ENCODE measurements at places on chromosomes 3 and 15.

- DNase-seq = no peak
These were observed 2.3 kb downstream of the VWA5B2 start for GRCh38 chr3:184231671-184232070.

DNA sequence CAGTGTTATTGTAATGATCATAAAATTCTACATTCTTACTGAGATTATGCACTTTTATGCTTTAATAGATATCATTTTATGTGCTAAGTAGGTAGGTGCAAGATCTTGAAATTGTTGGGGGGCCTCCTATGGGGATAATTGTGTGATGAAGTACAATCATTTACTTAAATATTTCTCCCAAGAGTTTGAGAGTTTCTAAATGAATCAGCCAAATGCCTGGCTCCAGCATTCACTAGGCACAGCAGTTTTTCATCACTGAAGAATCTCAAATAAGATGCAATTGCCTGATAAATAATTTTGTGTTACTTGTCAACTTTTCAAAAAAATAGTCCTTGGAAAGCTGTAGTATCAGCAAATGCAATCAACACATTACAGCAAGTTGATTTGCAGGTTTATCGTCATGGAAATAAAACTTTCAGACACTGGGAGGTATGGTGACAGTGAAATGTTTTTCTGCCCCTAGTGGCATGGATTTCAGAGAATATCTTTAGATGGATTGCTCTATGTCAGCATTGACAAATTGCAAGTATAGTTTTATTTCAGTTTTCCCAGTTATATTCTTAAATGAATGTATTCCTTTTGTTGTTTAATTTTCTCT lies 167.1 kb downstream of the NEK11 start:
- DNase-seq = no peak

GRCh38 chr15:39495871-39496840 lies 84.7 kb upstream of the THBS1 start:
- no peak for DNase-seq

DNA sequence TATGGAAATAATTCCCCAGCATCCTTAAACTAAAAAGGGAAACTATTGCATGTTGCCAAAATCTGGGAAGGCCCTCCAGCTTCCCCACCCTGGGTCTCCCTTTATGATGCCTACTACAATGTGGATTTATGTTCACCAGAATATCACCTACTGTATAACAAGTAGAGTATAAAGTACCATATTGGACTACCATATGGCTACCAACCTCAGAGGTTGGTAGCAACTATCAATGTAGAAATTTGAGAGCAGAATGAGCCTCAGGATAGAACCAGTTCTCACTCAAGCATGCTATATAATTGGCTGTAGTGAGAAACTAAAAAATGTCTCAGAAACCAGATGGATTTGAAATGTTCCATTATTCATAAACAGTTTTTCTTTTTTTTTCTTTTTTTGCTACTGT lies 918.4 kb downstream of the MCTP2 start:
- no peak for DNase-seq

DNA sequence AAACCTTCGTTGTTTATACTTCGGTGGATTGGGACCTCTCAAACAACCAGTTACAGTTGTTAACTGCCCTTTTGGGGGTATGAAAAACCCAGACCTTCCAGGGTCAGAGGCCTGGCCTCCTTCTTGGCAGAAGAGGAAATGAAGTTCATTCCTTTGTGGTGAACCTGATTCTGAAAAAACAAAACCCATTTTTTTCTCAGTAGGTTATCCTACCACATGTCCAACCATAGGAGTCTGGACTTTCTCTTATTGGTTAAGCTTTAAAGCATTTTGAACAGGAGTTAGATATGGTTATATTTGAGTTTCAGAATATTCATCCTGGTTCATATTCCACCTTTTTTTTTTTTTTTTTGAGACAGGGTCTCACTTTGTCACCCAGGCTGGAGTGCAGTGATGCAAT lies 7.2 kb upstream of the LACTB start:
- no peak for DNase-seq

DNA sequence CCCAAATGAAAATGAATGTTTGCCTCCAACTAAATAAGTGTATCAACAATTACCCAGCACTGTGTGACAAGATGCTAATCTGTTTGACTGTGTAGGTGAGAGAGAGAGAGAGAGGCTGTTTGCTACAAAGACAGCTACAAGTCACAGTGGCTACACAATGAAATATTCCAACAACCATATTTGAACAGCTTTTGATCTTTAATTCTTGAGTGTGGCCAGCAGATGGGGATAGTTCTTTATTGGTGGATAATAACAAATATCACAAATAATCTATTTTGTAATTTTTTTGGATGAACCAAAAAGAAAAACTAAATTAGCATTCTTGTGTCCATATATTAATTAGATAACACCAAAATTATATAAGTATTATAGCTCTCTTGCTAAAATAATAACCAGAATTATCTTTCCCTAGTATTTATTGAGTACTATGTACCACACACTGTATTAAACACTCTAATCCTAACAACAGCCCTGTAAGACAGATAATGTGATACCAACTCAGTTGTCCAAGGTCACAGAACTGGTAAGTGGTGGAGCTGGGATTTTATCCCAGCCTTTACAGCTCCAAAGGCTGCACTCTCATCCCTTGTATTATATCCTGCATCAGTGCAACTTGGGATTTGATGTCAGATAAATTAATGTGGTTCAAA lies 61.9 kb upstream of the C3orf80 start:
- DNase-seq = no peak

DNA sequence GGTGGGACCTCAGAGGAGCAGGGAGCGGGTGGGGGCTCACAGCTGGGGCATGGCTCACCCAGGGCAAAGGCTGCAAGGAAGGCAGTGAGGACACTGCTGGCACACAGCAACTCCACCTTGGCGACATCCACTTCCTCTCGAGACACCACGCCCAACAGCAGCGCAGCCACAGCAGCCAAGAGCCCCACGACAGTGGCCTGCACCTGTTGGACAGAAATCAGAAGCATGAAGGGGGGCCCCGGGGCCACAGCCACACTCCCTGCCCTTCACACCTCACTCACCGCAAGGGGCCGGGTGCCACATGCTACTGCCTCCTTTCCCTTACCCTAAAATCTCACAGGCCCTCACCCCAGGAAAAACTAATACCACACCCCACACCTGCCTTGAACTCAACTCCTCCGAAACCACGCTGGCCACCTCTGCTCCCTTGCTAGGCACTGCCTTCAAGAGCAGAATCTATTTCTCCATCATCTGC lies 57.3 kb downstream of the ROPN1B start:
- no peak for DNase-seq

- DNase-seq = no peak
These were observed 66.1 kb upstream of the ITGA11 start for GRCh38 chr15:68498076-68498475.

DNA sequence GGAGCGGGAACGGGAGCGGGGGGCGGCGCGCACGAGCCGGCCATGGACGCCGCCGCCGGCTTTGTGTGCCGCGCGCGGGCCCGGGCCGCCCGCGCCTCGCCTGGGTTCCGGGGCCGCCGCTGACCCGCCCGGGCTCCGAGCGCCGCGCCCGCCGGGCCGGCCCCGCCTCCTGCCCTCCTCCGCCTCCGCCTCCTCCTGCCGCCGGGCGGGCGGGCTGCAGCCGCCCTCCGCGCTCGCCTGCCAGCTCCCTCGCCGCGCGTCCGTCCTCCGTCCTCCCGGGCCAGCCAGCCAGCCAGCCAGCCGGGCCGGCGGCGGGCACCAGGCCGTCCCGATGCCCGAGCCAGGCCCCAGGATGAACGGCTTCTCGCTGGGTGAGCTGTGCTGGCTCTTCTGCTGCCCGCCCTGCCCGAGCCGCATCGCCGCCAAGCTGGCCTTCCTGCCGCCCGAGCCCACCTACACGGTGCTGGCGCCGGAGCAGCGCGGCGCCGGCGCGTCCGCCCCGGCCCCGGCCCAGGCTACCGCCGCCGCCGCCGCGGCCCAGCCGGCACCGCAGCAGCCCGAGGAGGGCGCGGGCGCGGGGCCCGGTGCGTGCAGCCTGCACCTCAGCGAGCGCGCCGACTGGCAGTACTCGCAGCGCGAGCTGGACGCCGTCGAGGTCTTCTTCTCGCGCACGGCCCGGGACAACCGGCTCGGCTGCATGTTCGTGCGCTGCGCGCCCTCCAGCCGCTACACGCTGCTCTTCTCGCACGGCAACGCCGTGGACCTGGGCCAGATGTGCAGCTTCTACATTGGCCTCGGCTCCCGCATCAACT lies at the start of gene ABHD17C:
Gene ABHD17C, plus strand, starts transcription at position 212 of the 812 bp plus-strand sequence. Its CDS starts 120 bp downstream, at position 332.
- peak; percentile 43 for DNase-seq

GRCh38 chr3:16148783-16149182 lies 25.7 kb upstream of the GALNT15 start:
- DNase-seq = no peak

DNA sequence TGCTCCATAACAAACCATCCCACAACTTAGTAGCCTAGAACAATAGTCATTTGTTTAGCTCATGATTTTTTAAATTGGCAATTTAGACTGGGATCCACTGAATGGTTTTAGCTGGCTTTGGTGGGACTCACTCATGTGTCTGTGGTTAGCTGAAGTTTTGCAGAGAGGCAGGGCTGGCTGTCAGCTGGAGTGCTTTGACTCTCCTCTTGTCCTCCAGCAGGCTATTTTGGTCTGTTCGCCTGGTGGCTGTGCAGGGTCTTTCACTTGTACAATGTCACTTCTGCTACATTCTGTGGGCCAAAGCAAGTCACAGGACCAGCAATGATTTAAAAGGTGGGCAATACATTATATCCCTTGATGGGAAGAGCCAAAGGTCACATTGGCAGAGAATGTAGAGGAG lies 1146.5 kb downstream of the ROBO2 start:
- DNase-seq = no peak

DNA sequence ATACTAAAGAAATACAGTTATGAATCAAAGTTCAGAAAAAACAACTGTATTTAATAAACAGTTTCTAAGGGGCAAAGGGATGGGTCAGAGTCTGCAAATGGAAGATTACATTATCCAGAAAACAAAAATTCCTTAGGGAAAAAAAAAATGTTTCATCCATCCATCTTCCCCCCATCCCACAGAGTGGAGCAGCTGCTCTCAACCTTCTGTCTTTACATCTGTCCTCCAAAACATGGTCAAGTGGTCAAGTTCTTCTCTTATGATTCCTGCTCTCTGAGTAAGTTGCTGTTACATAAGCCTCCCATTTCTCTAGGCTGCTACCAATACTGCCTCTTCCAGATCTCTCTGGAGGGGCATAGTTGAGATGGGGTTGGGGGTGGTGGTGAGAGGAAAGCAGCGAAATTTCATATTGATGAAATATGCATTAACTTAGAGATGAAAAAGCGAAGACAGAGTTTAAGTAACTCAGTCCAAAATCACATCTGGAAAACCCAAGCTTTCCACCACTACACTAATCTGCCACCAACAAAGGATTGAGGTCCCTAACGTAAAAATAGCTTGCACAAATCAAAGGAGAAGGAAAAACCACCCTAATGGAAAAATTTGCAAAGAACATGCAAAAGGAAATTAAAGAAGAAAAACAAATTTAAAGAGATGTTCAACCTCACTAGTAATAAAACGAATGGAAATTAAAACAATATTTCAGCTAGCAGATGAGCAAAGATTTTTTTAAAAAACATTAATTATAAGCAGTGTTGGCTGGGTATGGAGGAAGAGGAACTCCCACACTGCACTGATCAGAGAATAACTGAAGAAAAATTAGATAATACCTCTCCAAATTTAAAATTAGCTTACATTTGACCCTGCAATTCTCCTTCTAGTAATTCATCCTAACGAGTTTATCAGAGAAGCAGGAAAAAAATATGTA lies 109.5 kb downstream of the ST8SIA2 start:
- no peak for DNase-seq

DNA sequence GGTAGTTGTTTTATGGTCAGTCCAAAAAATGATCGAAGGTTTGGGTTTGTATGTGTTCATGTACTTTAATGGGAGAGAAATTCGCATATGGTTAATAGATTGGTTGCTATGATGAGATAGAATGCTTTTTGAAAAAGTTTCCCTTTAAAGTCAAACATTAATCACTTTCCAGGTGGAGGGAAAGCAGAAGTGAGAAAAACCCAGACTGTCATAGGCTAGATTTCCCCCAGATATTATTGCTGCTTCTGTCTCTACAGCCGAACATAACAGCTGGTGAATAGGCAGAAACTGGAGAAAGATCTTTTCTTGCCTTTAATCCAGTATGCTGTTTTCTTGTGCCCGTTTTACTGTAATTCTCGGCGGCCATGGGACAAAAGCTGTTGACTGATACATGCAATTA lies 287.6 kb downstream of the SOX2 start:
- DNase-seq = no peak

DNA sequence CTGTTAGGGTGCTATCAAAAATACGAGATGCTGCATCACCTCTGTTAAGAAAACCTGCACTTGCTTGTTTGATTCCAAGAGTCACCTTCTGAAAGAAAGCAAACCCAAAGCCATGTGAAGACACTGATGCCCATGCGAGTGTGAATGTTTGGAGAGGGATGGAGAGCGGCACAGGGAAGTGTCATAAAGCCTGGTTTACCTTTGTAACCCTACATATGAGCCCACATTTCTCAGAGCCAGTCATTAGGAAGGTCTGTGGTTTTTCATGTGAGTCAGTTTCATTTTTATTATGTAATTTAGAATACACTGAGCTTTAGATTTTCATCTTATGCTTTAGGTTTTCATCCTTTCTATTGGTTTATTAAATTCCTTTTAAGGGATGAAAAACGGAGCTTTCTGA lies 896.8 kb downstream of the ROBO1 start:
- no peak for DNase-seq

DNA sequence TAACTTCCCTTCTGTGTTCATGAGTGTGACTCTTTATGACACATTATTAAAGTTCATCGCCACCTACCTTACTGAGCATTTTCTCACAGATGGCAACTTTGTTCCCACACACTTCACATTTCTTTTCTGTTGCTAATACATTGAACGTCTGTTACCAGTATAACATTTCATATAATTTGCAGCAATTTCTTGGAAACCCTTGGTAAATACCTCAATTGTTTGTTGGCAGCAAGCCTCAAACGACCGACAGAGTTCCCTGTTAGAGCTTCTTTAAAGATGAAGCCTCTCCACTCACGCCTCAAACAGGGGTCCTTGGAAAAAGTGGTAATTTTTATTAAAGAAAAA lies 3.2 kb upstream of the CHSY1 start:
- no peak for DNase-seq

- no peak for DNase-seq
These were observed 609.7 kb downstream of the MCTP2 start for GRCh38 chr15:94840794-94841783.

Measured in activated gamma-delta T cell (primary cell).